ENCODE measurements at places on chromosomes 11 and 22.

GRCh38 chr22:34434371-34434770, 514.1 kb upstream of the LARGE1 start:
- no peak for DNase-seq

GRCh38 chr11:65172600-65172999, 2.6 kb downstream of the SPDYC start:
- no peak for DNase-seq

DNA sequence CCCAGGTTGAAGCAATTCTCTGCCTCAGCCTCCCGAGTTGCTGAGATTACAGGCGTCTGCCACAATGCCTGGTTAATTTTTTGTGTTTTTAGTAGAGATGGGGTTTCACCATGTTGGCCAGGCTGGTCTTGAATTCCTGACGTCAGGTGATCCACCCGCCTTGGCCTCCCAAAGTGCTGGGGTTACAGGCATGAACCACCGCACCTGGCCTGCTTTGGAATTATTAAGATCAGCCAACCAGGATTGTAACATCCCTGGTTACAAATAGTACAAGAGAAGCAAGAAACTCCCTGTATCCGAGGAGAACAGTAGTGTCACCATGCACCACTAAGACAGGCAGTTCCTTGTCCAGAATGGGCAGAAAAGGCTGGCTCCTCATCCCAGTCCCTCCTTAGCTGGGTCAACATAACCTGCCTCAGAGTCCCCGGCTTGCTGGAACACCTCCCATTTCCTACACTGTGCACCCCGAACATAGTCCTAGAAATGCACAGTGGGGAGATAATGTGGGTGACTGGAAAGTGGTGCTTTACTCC, 77.2 kb upstream of the INCENP start:
- DNase-seq = no peak

DNA sequence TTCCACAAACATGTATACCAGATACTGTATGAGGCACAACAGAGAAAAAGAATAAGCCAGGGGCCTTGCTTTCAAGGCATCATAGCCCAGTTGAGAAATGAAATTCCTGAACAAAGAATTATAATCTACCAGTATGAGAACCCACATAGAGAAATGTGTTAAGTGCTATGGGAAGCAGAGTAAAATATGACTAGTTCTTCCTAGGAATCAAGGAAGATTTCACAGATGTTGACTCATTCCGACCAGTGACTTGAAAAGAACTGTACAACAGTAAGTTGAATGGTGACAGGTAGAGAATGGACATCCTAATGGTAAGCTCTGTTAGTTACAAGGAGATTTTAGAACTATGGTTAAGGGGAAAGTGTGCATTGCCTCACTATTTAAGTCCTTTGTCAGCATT, 102.6 kb downstream of the TRIM44 start:
- no peak for DNase-seq

GRCh38 chr22:17831501-17832251, 57.4 kb upstream of the BID start:
- no peak for DNase-seq

DNA sequence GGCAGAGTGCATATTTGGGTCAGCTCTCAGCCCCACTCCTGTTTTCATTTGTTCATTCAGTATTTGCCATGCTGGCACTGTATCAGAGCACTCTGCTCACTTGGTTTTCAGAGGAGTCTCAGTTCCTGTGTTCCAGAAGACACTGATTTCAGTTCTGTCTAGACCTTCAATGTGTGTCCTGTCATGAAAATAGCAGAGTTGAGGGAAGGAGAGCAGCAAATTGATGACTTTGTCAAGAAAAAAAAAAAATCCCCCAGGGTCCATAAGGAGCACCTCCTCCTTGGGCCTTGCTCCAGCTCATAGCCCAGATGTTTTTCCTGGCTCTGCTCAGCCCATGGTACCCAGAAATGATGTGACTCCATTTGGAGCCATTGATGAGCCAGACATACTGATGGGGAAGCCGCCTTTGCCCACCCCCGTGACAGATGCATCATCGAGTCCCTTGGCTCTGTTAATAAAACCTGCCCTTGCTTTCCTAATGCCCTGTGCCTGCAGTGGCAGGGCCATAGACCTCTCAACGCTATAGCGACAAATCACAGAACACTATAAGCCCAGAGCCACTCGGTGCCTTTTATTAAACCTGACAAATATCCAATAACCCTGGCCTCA, 107.0 kb downstream of the PKNOX2 start:
- no peak for DNase-seq

DNA sequence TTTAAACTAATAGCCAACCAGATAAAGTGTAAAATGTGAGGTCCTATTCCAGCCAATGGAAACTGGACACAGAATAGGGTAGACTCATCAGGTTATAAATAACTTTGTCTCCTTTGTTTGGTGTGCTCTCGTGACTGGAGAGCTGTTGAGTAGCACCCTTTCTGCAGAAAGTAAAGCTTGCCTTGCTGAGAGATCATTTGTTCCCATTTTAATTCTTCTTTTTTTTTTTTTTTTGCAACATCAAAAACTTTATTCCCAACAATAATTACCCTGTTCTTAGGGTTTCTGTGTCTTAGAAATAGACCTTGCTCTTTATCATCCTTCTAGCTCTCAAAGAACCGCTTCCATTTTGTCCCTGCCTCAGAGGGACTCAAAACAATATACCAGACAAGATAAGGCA, 220.4 kb downstream of the FAM76B start:
- no peak for DNase-seq

- DNase-seq = no peak
Measured at GRCh38 chr22:36860821-36861659, at the start of gene NCF4. NCF4 (plus strand) TSS chr22:36861006; CDS start chr22:36861172, 166 bp downstream.

- DNase-seq = no peak
Measured at GRCh38 chr11:35326266-35326879, 93.0 kb downstream of the SLC1A2 start.

GRCh38 chr11:94090401-94090800, 38.2 kb upstream of the PANX1 start:
- DNase-seq = no peak

GRCh38 chr11:78253797-78254196, 65.1 kb downstream of the USP35 start:
- no peak for DNase-seq

GRCh38 chr22:38027487-38027886, 29.7 kb upstream of the PICK1 start:
- DNase-seq = no peak

GRCh38 chr22:37212174-37212906, at the start of gene SSTR3:
SSTR3 (minus strand) TSS chr22:37212477; CDS start chr22:37207803, 4,674 bp downstream.
- DNase-seq = no peak

GRCh38 chr11:83480251-83480650, 194.1 kb upstream of the CCDC90B start:
- DNase-seq = no peak

DNA sequence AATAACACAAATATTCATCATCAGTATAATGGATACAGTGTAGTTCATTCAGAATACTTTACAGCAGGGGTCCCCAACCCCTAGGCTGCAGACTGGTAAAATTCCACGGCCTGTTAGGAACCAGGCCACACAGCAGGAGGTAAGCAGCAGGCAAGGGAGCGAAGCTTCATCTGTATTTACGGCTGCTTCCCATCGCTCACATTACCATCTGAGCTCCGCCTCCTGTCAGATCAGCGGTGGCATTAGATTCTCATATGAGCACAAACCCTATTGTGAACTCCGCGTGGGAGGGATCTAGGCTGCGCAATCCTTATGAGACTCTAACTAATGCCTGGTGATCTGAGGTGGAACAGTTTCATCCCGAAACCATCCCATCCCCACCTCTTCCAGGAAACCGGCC, 125.1 kb downstream of the SERGEF start:
- DNase-seq = no peak

GRCh38 chr11:67639438-67639859, at the start of gene TBX10:
TBX10 (minus strand) TSS chr11:67639763; CDS start chr11:67639472, 291 bp downstream.
- DNase-seq = no peak

GRCh38 chr11:122780296-122780949, 57.9 kb upstream of the CRTAM start:
- no peak for DNase-seq

- no peak for DNase-seq
Measured at GRCh38 chr11:108727665-108728064, 62.8 kb downstream of the DDX10 start.

GRCh38 chr11:15555161-15555560, 440.4 kb downstream of the INSC start:
- DNase-seq = no peak

- DNase-seq = no peak
Measured at GRCh38 chr22:49589811-49590210, 237.9 kb downstream of the BRD1 start.

DNA sequence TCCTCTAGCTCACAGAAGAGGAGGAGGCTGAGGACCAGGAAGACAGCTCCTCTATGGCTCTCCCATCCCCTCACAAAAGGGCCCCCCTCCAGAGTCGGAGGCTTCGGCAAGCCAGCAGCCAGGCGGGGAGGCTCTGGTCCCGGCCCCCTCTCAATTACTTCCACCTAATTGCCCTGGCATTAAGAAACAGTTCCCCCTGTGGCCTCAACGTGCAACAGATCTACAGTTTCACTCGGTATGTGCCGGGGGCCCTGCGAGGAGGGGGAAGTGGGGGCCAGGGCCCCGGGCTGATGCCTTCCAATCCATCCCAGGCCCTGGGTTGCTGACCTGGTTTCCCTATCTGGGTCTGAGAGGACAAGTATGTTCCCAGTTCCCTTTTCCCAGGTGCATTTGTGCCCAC, 7.9 kb downstream of the FOXR1 start:
- DNase-seq = no peak

DNA sequence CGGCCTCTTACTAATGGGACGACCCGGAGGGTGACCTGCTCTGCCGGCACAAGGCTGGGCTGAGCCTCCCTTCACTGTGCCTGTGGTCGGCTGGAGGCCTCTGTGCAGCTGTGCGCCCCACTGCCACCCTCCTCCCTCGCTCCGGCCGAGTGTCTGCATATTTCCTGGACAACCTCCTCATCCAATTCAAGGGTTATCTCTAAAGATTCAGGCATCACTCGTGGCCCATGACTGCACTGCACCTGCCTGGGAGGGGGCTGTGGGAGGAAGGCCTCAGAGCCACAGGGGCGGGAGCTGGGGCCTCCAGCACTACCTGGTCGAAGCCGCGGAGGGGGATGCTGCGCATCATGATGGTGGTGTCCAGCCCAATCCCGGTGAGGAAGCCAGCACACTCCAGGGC, 43.1 kb upstream of the GNB1L start:
- DNase-seq = no peak

GRCh38 chr11:46972343-46972742, 35.8 kb downstream of the CSTPP1 start:
- DNase-seq = no peak

- no peak for DNase-seq
Measured at GRCh38 chr11:96279896-96280290, 63.1 kb downstream of the MAML2 start.

- no peak for DNase-seq
Measured at GRCh38 chr11:64009710-64010109, 23.5 kb downstream of the OTUB1 start.
